Bone marrow (tissue), 2 donors: ENCODE measurements at places on chromosomes 13 and 19.

- no peak for DNase-seq
These were observed 1328.8 kb downstream of the OLFM4 start for GRCh38 chr13:54357284-54357933.

- no peak for DNase-seq
These were observed 803.6 kb downstream of the DIAPH3 start for GRCh38 chr13:59360108-59360507.

- no peak for DNase-seq
These were observed 2.9 kb downstream of the LDLR start for GRCh38 chr19:11092181-11092538.

- DNase-seq = no peak
These were observed 9.0 kb upstream of the ACTN4 start for GRCh38 chr19:38638461-38638860.

DNA sequence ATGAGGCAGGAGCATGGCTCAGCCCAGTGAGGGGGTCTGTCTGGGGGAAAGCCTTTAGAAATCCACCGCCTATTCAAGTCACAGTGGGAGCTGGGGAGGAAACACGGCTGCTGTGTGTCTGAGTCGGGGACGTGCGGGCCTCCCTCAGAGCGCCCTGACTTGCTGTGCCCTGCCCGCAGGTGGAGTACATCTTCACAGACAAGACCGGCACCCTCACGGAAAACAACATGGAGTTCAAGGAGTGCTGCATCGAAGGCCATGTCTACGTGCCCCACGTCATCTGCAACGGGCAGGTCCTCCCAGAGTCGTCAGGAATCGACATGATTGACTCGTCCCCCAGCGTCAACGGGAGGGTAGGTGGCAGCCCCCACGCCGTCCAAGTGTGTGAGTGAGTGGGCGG is 137.8 kb upstream of the MCF2L start:
- DNase-seq = no peak

DNA sequence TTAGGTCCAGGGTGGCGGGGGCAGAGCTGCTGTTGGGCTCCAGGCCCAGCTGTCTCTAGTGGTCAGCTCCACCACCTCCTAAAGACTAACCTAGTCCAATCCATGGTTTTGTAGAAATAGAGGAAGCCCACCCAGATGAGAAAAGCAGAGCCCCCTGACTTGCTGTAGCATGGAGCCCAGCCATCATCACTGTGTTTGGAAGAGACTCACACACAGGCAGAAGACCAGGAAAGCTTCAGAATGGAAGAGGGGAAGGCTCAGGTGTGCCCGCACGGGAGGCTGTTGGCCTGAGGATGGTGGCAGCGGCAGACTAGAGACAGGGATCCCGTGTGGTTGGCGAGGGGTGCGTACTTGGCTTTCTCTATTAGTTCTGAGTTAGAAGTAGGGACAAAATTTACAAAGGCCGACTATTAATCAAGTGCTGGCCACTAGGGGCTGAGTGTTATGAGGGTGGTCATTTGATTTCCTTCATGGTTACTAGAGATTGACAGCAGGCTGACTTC is 193.2 kb upstream of the SOX1 start:
- no peak for DNase-seq
